Activated T-cell treated with anti-CD3 and anti-CD28 coated beads, Interleukin-2, amount 50 U/mL, for 72 hours (primary cell): ENCODE measurements at places on chromosomes 12 and 14. TPM values are rescaled to one million over a fixed set of nuclear protein-coding genes. Genes with fewer than 3 reads are reported as not detected.

DNA sequence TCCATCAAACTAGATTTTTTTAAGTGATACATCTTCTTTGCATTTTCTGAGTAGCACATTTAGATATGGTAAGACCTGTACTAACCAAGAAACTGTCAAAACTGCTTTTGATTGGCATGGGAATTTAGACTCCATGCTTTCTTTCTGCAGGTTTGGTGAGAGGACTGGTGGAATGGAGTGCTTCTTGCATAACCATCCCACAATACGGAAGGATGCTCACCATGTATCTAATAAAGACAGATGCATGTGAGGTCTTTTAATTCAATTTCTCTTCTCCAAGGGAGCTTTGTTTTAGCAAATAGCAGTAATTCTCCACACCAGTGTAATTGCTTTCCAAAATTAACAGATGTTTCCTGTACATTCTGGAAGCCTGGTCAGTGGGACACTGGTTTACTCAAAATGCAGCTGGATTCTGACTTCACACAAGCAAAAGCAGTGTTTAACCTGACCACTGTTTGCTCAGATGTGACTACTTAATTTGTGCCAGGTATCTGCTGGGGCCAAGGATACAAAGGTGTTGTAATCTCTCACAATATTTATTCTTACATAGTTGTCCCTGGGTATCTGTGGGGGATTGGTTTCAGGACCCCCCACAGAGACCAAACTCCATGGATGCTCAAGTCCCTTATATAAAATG lies 26.1 kb downstream of the FGD6 start:
- no peaks in the 10 kb centered on the region for H3K36me3 ChIP-seq
- DNase-seq, result no peak
- H3K27ac ChIP-seq, result no peak overlapping the region
- no peak overlapping the region for H3K4me3 ChIP-seq
- no peaks in the 10 kb centered on the region for H3K4me1 ChIP-seq

DNA sequence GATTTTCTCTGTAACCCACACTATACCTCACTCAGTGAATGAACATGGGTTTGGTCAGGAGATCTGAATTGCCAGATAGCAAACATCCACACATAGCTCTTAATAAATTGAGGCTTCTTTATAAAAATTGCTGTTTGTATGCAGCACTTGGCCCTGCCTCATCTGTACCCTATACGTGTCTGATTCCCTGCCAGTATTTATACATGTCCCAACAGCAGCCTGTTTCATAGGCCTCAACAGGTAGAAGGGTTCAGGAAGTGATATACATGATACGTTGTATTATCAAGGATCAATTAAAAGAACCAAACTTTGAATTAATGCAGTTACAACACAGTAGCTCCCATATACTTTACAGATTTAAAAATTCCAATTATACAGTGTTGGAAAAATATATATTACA lies 32.3 kb downstream of the RASSF9 start:
- no peaks in the 10 kb centered on the region for H3K27me3 ChIP-seq
- no peaks in the 10 kb centered on the region for H3K36me3 ChIP-seq
- H3K27ac ChIP-seq, result no peak overlapping the region
- no peak overlapping the region for H3K4me3 ChIP-seq
- DNase-seq, result no peak

DNA sequence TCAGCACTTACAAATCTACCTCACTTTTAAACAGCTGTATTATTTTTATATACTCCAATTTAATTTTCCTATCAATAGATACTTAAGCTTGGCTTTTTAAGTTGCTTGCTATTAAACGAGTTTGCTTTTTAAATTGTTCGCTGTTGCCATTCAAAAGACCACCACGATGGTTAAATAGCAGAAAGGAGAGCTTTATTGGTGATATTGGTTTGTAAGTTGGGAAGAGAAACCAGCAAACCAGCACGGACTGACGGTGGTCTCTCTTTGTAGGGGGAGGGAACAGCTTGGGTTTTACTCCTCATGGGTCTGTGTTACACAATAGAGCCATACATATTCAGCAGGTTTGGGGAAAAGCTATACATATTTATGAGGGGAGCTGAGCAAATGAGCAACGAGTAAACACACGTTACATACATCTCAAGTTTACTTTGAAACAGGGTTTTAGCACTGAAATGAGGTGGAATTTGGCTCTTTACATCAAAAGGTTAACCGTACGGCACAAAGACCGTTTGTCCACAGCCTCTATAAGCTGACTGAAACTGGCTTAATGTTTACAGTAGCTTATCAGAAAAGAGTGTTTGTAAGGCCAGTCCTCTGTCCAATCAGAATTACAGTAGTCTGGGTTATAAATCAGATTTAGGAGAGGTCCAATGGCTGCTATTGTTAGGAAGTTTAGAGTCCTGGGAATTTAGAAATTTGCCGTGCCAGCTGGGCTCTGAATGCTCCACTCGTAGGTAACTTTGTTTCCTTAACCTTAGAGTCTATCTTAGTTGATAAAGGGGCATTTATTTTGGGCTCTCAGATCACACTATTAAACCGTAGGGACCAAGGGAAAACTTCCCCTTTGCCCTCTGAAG lies 69.7 kb upstream of the DHRS4 start:
- DNase-seq, result no peak
- H3K36me3 ChIP-seq, result peaks cover 2% of the 10 kb centered on the region
- no peak overlapping the region for H3K4me3 ChIP-seq
- no peaks in the 10 kb centered on the region for H3K4me1 ChIP-seq

GRCh38 chr14:93895023-93895604 lies 32.0 kb upstream of the FAM181A start:
- H3K27ac ChIP-seq, result no peak overlapping the region
- H3K4me3 ChIP-seq, result no peak overlapping the region
- no peak for DNase-seq
- H3K27me3 ChIP-seq, result no peaks in the 10 kb centered on the region
- no peaks in the 10 kb centered on the region for H3K36me3 ChIP-seq

APPL2 gene
- total RNA-seq, result 19.7 TPM

TAS2R13 gene
- total RNA-seq, result 0.53 TPM

HOXC4 gene
- 1.00 TPM for total RNA-seq
